Mesothelial cell of epicardium (in vitro differentiated cells): ENCODE measurements at places on chromosomes 16 and 17. TPM values are rescaled to one million over a fixed set of nuclear protein-coding genes. Genes with fewer than 3 reads are reported as not detected.

MYH13 gene
- total RNA-seq = 0.04 TPM in 1 of 3 replicates, not detected in the others

GRCh38 chr17:74410001-74410443, 21.9 kb upstream of the GPRC5C start:
- no peak for DNase-seq

GRCh38 chr17:60455378-60455777, 33.1 kb downstream of the CHCT1 start:
- DNase-seq = no peak

GRCh38 chr17:59791603-59792457, 84.4 kb downstream of the VMP1 start:
- no peak for DNase-seq

GRCh38 chr17:60712675-60713074, 35.0 kb downstream of the BCAS3 start:
- no peak for DNase-seq

GRCh38 chr17:74001145-74001544, 202.3 kb upstream of the RPL38 start:
- DNase-seq = no peak

DNA sequence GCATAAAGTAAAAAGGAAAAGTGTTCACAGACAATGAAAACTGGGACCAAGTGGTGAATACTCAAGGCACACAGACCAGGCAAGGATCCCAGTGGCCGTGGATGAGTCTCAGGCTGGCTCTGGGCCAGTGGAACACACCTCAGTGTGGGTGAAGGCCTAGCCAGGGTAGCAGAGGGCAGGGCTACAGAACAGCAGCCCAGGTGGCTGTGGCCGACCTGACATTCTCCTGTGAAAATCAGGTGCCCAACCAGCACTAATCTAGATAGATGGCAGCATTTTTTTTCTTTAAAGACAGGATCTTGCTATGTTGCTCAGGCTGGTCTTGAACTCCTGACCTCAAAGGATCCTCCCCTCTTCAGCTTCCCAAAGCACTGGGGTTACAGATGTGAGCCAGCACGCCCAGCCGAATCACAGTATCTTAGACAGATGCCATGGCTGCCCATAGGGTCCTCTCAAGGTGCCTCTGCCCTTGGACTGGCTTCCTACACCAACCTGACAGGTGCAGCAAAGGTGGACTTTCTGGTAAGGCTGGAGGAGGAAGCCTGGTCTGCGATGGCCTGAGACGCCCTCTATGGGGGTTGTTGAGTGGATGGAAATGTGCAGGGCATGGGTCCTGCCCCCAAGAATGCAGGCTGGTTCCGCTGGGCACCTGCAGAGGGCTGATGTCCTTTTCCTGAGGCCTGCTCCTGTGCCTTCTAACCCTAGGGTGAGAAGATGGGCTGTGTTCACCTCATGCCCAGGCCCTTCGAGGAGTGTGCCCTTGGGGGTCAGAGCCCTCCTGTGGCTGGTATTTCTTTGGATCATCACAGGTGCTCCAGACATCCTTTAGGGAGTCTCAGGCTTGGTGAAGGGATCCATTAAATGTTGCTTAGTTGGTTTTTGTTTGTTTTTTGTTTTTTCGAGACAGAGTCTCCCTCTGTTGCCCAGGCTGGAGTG, 3.8 kb upstream of the P4HB start:
- DNase-seq = no peak
